GM19239 (cell line): ENCODE measurements at places on chromosomes 4 and X.

- DNase-seq = no peak
Observed at GRCh38 chr4:38894322-38894982, 26.8 kb downstream of the FAM114A1 start.

- no peak for DNase-seq
Observed at GRCh38 chr4:27189683-27190082, 329.0 kb downstream of the STIM2 start.

DNA sequence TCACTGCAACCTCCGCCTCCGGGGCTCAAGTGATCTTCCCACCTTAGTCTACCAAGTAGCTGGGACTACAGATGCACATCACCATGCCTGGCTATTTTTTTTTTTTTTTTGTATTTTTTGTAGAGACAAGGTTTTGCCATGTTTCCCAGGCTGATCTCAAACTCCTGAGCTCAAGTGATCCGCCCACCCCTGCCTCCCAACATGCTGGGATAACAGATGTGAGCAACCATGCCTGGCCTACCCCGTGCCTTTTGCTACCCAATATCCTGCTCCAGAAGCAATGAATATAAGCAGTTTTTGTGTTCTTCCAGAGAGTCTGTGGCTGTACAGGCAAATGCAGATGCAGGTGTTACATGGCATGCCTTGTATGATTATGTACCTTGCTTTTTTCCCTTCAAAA, 50.5 kb downstream of the TBC1D14 start:
- no peak for DNase-seq

DNA sequence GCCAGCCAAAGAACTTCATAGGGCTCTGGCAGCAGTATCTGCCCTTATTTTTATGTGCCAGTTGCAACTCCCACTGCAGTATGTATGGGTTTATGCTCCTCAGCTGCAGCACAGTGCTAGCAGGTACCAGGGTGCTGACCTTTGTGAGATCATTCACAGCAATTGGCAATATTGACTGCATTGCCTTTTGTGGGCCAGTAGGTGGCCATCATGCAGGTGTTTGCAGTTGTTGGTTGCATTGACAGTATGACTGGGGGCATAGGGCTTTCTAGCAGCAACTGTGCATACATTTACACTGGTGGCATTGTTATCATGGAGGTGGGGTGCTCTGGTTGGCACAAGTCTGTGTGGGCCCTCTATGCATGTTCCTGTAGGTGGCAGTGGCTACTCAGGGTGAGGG, 42.5 kb downstream of the FAAH2 start:
- no peak for DNase-seq

- peak; percentile 28 for DNase-seq
Observed at GRCh38 chr4:8537041-8537461, 43.1 kb upstream of the GPR78 start.

GRCh38 chrX:68652326-68653170, 5.1 kb downstream of the STARD8 start:
- DNase-seq = no peak

GRCh38 chr4:158481811-158482210, 39.9 kb upstream of the RXFP1 start:
- no peak for DNase-seq

- no peak for DNase-seq
Observed at GRCh38 chr4:26362745-26363439, 42.1 kb downstream of the RBPJ start.

DNA sequence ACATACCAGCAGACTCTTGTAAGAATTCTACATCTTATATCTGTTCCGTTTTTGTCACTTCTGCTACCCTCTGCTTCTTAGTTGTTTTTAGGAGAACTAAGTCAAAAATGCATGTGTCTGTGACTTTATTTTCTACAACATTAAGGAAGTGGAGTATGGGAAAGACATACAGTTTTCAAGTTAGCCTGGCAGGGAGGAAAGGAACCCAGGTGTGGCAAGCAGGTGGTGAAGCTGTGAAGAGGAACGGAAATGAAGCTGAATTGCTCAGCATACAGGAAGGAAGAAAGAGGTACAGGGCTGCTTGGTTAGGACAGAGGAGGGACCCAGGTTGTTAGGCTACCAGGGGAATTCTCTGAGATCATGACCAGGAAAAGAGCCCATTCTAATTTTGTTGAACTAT, 9.4 kb downstream of the GPRIN3 start:
- DNase-seq = no peak

GRCh38 chr4:26478330-26478729, 12.0 kb downstream of the CCKAR start:
- no peak for DNase-seq

DNA sequence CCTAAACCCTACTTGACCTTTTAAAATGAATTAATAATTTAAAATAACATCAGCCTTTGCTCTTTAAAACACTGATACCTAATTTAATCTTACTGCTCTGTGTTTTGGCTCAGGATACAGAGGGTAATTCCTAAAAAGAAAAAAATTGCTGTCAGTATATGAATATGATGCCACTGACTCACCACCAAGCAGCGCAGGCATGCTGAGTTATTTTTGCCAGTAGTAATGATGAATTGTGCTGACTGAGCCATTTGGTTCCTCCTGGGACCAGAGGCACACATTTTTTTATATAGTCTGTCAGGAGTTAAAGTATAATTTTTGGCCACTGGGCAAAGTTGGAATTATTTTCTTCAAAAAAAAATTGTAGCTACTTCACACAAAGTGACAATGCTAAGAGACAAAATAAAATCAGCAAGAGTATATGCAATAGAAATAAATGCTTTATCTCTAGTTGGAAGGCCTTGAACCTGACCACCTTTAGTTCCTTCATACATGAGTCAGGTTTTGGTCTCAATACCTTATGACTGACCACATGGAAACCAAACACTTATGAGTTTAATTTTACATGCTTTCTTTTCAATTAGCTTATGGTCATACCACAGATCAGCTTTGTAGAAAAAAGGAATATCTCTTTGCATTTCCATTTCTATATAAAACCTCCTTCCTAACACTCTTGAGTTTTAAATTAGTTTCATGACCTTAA, 115.1 kb downstream of the PPP3CA start:
- DNase-seq = no peak

DNA sequence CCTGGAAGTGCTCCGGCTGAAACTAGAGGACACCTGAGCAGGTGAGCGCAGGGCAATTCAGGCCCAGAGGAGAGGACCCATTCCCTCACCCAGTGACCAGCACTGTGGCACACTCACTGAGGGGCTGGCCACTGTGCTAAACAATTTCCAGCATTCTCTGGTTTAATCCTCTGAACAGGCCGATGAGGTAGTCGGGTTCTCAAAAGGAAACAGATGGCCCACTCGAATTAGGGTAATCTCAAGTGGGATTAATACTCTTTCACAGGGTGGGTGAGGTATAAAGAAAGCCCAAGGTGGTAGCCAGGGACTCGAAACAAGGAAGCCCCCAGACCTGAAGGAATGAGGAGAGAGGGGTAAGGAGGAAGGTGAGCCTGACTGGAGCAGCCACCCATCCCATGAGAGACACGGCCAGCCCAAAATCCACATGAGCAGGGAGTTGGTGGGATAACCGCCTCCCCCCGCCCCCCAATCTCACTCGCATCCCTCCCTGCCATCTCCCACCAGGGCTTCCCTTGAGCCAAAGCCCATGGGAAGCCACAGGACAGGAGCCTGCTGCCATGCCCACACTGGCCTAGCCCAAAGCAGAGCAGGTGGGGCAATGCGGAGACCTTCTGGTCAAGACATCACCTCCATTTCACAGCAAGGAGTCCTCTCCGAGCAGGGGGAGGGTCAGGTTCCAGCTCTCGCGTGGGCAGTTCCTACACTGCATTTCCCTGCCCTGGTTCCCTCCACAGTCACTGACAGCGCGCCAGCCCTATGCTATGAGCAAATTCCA, 55.0 kb downstream of the SH3KBP1 start:
- no peak for DNase-seq

GRCh38 chr4:15901998-15902397, 36.5 kb downstream of the FGFBP1 start:
- DNase-seq = no peak

- DNase-seq = no peak
Observed at GRCh38 chr4:86558797-86559196, 35.3 kb upstream of the PTPN13 start.

DNA sequence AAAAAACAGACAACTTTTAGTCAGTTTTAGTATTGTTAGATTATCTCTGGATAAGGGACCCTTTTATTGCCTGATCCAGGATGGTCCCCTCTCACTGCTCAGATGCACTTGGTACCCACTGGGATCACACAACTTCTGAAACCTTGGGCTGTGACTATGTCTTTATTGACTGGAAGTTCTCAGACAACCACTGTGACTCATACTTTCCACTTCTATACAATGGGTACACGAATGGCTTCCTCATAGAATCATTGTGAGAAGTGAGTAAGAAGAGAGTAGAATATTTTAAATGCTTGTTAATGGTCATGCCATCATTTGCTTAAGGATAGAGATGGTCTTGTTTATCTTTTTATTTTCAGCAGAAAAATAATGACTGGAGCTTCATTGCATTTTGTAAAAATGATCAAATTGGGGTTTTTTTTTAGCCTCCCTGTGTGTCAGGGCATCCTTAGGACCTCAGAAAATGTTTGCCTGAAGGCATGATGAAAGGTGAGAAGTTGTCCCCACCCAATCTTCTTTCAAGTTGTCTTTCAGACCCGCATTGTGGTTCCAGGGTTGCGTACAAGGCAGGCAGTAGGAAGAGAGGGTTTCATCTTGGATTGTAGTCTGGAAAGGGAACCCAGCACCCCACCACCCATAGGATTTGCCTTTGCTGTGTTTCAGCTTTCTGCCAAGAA, 115.1 kb downstream of the CPEB2 start:
- DNase-seq = no peak
